Stimulated activated CD8-positive, alpha-beta memory T cell treated with anti-CD3 and anti-CD28 coated beads, Interleukin-7, amount 100 ng/mL, for 4 hours (primary cell): ENCODE measurements at places on chromosomes 3 and 15.

DNA sequence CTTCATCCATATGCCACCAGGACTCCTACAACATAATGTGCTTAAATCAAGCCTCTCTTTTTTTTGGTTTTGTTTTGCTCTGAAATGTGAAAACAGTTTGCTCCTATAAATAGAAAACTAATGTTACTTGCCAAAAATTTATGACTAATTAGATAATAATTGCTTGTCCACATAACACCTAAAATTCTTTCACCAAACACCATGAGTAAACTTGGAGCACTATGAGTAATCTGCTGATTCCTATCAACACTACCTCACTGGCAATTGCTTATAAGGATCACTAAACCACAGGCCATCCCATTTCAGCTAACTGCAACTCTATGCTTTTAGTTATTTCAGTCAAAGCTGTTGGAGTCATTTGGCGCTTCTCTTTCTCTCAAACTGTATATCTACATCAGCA lies 252.7 kb downstream of the EPHA3 start:
- DNase-seq = no peak

DNA sequence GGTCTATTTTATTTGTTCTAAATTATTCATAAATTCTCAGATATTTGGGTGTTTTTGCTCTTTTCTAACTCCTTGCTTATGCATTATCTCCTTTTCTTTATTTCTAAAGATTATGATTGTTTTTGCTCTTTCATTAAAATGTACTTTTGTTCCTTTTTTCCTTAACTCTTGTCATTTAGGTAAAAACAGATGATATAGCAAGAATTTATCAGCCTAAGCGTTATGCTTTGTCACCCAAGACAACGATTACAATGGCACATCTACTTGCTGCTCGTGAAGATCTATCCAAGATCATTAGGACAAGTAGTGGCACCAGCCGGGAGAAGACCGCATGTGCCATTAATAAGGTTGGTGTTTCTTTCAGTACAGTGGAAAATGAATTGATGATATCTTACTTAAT lies 27.2 kb downstream of the FAM98B start:
- no peak for DNase-seq

GRCh38 chr3:26624209-26624765 lies 1.7 kb downstream of the LRRC3B start:
- no peak for DNase-seq

DNA sequence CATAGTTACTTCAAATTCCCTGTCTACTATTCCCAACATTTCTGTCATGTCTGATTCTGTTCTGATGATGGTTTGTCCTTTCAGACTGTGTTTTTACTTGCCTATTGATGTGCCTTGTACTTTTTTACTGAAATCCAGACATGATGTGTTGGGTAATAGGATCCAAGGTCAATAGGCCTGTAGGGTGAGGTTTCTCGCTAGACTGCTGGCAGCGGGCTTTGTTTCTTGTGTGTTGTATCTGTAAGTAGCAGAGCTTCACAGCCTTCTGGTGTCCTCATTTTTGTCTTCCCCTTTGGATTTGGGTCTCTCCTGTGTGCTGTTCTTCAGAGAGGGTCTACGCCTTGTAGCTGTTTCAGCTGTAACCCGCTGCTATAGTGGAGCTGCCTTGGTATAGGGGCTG lies 140.3 kb downstream of the GABRG3 start:
- no peak for DNase-seq

DNA sequence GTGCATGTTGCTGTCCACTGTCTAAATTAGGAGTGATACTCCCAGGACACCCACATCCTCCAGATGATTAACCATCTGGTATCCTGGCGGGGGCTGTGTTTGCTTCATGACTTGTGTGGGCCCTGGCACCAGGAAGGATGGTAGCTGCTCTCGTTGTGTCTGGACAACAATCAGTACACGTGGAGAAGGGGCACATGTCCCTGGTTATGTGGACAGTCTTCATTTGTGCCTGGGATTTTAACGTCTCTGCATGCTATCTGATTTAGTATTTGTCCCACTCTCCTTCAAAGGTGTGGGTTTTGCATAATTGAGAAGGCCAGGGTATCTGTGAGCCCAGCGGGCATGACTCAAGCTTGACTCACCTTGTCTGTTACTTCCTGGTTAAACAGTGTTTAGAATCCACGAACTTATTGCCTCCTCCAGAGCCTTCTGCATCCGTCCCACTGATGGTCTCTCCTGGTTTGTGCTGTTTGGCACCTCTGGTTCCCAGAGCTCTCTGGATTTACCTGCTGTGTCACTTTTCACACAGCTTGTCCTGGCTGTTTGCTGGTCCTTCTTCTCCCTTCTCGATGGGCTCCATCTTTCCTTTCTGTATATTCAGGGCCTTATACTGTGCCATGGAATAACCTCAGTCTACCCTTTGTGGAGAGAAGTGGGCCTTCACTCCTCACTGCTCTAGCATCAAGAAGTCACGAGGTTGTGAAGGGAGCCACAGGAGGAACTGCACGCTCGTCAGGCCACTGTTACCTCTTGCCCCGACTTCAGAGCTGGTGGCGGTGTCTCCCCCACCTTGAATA lies 32.5 kb downstream of the ARNT2 start:
- no peak for DNase-seq

DNA sequence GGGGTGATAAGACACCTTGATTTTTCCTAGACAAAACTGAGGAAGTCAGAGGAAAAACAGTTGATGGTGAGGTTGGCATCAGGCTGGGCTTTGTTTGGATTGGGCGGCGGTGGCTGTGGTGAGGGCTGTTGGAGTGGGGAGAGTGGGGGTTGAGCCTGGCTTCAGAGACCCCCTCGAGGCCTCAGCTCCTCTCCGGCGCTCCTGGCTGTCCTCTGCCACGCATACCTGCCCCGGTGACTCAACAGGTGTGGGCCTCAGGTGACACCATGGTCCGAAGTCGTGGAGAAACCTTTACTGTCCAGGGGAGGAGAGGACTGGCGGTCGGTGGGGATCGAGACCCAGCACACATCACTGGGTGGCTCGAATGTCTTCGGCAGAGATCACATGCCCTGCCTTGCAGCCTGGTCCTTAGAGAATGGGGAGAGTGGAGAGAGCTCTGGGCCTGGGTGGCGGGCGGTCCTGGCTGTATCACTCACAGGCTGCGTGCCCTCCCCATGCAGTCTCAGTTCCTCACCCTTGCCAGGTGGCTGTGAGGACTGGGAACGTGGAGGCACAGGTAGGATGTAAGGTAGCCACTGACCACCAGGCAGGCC lies 2.6 kb downstream of the APBA2 start:
- no peak for DNase-seq

DNA sequence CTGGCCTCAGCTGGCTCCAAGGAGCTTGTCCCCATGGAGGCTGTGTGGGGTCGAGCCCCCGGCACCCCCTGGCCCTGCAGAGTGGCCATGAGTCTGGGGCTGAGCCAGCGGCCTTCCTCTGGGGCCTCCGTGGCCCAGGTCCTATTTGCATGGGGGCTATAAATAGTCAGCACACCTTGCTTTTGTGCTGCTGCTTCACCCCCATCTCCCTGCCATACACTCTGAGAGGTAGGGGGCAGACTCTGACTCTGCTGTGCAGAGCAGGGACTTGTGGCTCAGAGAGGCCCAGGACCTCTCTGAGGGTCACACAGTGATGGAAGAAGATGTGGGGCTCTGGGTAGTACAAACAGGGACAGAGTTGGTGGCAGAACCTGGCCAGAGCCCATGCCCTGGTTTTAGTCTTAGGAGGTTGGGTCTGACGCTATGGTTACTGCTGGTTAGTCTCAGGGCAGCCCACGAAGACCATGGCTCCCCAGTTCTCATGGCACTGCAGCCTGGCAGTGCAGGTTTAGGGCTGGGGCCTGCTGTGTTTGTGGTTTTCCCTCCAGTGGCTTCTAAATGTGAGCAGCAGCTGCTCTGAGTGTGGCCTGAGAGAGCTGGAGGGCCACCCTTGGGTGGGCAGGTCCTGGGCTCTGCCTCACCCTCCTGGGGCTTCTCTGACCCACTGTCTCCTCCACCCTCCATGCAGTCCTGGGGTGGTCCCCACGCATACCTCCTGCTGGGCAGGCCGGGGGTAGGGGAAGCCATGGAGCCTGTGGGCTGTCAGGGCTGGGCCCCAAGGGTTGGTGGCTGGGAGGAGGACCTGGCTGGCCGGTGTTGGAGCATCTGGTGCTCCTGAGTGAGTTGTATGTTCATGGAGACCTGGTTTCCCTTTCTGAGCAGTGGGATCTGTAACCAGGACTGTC lies 13.6 kb downstream of the PRKCD start:
- no peak for DNase-seq

- no peak for DNase-seq
These were observed 464.2 kb downstream of the MECOM start for GRCh38 chr3:169199283-169199682.

- DNase-seq = no peak
These were observed 19.6 kb upstream of the LRRK1 start for GRCh38 chr15:100899601-100900000.

GRCh38 chr15:81939604-81940440 lies 106.0 kb downstream of the MEX3B start:
- no peak for DNase-seq

DNA sequence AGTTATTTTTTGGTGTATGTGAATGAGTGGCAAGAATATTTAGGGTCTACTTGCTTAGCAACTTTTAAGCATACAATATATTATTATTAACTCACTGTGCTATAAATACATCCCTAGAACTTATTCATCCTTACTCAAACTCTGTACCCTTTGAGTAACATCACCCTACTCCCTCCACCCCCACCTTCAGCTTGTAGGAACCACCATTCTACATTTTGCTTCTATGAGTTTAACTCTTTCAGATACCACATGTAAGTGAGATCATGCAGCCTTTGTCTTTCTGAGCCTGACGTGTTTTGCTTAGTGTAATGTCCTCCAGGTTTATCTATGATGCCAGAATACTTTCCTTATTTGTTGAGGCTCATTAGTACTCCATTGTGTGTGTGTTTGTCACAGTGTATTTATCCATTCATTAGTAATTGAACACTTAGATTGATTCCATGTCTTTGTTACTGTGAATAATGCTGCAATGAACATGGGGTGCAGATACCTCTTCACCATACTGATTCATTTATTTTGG lies 526.9 kb downstream of the PYDC2 start:
- no peak for DNase-seq

DNA sequence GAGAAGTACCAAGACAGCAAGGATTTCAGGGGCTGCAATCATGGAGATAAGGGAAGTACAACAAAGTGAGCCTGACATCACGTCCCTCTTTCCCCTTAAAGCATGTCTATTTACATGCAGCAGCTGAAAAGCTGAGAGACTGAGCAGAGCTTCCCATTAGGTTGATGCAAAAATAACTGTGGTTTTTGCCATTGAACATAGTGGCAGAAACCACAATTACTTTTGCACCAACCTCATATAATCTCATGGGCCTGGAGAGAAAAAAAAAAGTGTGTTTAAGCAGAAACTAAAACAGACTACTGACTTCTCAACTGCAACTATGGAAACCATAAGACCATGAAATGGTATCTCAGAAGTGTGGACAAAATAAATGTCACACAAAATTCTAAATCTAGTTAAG lies 48.3 kb downstream of the CCDC12 start:
- no peak for DNase-seq

- DNase-seq = no peak
These were observed 168.4 kb downstream of the LPP start for GRCh38 chr3:188322135-188322887.

- no peak for DNase-seq
These were observed 85.1 kb downstream of the LPP start for GRCh38 chr3:188239035-188239434.

DNA sequence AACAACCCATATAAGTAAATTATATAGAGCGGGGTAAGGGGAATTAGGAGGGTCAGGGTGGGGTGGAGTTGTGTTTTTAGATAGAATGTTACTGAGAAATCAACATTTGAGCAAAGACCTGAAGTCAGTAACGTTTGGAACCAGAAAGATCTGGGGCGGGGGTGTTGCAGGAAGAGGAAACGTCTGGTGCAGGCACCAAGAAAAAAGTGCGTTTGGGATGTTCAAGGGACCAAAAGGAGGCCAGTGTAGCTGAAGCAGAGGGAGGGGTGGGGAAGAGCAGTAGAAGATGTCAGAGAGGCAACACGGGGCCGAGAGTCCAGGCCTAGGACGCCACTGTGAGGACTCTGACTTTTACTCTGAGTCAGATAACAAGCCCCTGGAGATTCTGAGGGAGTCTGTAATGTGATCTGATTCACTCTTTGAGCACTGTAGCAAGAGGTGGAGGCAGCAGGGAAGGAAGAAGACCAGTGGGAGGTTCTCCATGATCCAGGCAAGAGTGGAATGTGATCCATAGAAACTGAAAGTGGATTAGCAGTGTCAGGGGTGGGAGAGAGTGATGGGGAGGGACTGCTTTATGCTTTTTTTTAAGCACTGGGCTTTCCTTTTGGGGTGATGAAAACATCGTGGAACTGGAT lies 179.3 kb upstream of the CHRM5 start:
- no peak for DNase-seq

DNA sequence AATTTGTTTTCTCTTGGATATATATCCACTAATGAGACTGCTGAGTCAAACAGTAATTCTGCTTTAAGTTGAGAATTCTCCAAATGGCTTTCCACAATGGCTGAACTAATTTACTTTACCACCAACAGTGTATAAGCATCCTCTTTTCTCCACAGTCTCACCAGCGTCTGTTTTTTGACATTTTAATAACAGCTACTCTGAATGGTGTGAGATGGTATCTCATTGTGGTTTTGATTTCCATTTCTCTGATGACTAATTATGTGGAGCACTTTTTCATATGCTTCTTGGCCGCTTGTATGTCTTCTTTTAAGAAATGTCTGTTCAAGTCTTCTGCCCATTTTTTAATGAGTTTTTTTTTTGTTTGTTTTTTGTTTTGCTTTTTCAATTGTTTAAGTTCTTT lies 206.2 kb downstream of the CTNNB1 start:
- DNase-seq = no peak

DNA sequence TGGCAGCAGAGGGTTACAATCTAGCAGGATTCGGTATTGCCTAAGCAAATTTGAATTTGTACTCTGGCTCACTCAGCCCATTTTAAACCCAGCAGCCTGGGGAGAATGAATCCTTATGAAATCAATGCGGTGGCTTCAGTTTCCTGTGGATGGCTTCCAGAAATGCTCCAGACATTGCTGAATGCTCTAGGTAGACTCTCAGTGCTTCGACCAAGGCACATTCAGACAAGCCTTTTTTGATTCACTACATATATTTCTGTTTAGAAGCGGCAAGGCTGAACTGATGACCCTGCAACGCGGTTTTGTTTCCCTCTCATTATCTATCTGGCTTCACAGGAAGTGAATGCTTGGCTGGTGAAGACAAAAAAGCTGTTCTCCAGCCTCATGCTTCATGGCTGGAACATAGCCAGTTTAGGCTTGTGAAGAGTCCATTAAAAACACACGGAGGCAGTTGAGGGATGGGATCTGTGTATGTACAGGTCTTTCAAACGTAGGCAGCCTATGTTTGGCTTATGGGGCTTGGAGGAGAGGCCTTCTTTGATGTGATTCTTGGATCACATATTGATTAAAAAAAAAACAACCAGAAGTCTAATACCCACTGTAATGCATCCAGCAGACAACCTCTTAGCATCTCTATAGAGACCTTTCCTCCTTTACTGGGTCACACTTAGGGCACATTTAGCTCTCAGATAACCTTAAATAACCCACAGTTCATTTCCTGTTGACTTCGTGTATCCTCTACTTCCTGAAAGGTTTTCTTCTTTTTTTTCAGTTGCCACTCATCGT lies 400.2 kb upstream of the TBL1XR1 start:
- DNase-seq = no peak
